ENCODE measurements at places on chromosomes 7 and 10.

DNA sequence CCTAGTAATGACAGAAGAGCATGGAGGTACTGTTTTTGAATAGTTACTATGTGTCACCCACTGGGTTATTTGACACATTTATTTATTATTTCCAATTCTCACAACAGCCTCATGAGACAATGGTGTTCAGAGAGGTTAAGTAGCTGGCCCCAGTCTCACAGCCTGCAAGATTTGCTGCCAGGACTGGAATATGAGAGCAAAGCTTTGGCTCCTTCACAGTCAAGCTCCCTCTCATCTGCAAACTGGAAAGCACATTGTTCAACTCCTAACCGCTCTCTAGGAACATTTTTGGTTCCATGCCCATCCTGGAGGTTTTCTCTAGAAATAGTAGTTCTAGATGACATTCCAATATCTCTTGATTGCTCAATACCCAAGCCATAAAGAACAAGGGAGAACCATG lies 75.5 kb upstream of the CXCL12 start:
- no peak for DNase-seq

- no peak for DNase-seq
Measured at GRCh38 chr10:118687472-118687871, 67.3 kb downstream of the CACUL1 start.

- no peak for DNase-seq
Measured at GRCh38 chr10:129935102-129935866, 28.8 kb downstream of the EBF3 start.

DNA sequence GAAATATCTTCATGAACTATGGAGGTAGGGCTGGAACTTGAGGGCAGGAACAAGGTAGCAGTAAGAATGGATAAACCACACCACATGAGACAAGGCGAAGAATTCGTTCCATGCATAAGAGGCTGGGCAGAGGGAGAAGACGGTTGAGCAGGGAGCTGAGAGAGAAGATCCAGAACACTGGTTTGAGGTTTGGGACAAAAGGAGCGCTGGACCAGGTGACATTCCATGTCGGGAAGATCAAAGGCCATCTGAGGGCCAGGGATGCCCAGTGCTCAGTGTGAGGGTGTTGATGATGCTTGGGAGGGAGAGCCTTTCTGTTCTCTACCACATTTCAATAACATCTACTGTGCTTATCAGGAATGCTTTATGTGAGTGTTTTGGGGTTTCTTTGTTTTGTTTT lies 52.8 kb downstream of the WIPF3 start:
- DNase-seq = no peak

DNA sequence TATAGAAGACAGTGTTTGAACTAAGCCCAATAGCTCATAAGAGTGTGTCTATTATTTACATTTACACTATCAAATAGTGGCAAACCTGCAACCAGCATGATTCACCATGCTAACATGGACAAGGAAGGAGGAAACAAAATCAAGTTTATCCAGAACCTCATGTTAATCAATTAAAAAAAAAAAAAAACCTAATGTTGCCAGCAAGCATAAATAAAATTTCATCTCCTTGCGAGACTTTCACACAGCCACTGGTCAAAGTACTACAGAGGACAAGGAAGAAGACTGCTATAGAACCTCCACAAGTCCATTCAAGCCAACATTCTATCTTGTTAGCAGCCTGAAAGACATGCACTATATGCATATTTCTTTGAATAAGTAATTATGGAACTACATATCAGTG lies 9.7 kb downstream of the TM9SF3 start:
- no peak for DNase-seq

DNA sequence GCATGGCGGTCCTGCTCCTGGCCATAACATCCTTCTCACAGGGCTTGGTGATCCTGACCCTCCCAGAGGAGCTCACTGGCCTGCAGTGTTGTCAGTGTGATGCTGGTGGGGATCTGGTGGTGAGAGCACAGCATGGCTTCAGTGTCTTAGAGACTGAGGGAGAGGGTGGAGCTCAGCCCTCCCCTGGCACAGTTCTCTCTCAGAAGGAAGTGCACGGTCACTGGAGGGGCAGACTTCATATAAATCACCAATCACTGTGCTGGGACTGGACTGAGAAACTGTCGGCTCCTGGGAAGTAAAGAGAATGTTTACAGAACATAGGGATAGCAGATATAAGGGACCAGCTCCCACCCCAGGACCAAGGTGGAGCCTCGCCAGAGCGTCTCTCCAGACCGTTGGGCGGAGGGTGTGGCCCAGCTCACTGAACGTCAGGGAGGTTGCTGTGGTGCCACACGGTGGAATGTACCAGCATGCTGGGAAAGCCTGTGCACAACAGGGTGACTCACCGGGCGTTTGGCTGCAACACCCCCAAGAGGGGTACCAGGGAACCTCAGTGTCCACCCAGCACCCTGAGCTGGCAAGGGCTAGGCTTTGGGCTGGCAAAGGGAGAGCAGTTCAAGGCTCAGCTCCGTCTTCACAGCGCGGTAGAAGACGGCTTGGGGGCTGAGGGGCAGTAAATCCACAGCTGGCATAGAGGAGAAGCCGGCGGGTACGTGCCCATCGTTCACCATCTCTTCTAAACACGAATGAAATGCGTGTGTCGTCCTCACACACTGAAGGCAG lies 8.8 kb upstream of the GET4 start:
- DNase-seq = no peak

DNA sequence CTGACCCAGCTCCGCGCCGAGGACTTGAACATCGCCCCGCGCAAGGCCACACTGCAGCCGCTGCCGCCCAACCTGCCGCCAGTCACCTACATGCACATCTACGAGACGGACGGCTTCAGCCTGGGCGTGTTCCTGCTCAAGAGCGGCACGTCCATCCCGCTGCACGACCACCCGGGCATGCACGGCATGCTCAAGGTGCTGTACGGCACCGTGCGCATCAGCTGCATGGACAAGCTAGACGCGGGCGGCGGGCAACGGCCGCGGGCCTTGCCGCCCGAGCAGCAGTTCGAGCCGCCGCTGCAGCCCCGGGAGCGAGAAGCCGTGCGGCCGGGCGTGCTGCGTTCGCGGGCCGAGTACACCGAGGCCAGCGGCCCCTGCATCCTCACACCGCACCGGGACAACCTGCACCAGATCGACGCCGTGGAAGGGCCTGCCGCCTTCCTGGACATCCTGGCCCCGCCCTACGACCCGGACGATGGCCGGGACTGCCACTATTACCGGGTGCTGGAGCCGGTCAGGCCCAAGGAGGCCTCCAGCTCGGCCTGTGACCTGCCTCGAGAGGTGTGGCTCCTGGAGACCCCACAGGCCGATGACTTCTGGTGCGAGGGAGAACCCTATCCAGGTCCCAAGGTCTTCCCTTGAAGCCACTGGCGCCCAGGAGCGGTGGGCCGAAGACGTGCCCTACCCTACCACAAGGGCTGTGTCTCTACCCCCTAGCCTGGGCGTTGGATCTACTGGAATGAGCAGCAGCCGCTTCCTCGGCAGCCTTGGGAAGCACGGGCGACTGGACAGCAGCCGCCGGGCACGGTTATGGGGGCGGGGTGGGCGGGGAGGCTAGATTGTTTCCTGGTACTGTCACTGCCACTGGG lies 945 bp downstream of the ADO start:
- no peak for DNase-seq

DNA sequence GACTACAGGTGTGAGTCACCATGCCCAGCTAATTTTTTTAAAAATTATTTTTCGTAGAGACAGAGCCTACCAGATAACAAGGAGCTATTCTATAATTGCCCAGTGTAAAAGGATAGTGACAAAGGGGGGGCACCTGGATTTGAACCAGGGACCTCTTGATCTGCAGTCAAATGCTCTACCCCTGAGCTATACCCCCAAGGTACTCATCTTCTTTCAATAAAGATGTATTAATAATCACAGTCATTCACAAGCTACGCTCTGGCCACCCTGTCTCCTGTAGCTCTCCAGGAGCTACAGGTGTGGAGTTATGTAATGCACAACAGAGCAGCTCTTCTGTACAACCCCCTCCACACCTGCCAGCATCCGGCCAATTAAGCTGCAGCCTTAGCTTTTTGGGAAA lies 83.5 kb downstream of the ZNF777 start:
- no peak for DNase-seq

DNA sequence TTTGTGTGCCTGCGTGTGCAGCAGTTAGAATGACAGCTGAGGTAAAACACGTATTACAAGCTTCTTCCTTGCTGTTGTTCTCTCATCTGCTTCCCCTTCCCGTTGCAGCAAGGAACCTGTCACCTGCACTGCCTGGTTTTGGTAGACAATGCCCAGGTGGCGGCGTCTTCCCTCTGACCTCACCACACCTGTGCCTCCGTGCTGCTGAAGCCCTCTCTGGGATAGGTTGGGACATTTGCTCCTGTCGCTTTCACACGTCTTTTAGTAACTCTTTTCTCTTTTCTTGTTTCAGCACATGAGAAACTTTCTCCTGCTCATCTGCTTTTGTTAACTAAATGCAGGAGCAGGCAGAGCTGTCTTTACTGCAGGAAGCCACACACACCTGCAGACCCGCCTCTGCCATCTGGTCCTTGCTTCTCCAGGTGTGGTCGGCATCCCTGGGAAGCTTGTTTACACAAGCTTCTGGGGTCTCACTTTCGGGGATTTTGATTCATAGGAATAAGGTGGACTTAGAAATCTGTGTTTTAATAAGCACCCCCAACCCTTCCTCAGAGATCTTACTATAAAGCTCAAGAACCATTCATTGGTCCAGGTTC lies 60.7 kb upstream of the EXOC6 start:
- no peak for DNase-seq

GRCh38 chr7:47256016-47256415 lies 325.9 kb downstream of the TNS3 start:
- no peak for DNase-seq

DNA sequence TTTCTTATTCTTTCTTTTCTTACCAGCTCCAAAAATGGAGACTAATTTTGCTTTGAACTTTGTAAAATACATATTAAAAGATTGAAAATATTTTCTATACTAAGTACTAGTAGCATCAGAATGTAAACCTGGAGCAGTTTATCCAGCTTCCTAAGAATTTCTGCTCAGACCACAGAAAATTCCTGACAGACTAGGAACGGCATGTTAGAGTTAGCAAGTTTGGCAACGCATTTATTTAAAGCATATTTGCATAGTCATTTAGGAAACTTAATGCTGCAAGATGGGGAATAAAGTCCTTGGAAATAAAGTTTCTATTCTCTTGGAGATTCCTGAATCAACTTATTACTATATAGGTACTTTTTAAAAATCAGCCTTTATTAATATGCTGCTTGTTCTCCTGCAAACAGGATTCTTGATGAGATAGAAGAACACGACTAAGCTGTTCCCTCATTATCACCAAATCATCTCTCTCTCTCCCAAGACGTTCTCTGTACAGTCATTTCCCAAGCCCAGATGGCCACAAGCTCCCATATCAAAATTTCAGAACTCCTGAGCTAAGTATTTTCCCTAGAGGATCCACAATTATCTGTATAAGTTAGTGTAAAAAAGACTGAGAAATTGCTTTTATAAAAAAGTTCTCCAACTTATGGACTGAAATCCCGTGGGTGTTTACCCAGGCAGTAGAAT lies 305.8 kb upstream of the NEBL start:
- no peak for DNase-seq

- no peak for DNase-seq
Measured at GRCh38 chr10:51119441-51119840, 45.2 kb downstream of the PRKG1 start.

- DNase-seq = no peak
Measured at GRCh38 chr7:159027789-159028507, 116.7 kb downstream of the VIPR2 start.

DNA sequence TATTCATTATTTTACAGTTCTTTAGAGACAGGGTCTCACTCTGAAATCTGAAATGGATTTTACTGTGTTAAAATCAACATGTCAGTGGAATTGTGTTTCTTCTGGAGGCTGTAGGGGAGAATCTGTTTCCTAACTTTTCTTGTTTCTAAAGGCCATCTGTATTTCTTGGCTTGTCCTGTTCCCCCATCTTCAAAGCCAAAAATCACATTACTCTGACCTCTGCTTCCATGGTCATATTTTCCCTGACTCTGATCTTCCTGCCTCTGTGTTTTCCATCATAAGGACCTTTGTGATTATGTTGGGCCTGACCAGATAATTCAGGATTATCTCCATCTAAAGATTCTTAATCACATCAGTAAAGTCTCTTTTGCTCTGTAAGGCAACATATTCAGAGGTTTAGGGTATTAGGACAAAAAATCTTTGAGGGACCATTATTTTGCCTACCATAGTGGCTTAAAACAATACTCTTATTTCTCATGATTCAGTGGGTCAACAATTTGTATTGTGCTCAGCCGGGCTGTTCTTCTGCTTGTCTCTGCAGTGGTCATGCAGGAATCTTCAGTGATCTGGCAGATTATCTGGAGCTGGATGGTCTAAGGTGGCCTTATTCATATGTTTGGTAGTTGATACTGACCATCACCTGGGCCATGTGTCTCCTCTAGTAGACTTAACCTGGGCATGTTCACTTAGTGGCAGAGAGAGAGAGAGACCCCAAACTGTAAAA lies 5.7 kb downstream of the ANLN start:
- DNase-seq = no peak

DNA sequence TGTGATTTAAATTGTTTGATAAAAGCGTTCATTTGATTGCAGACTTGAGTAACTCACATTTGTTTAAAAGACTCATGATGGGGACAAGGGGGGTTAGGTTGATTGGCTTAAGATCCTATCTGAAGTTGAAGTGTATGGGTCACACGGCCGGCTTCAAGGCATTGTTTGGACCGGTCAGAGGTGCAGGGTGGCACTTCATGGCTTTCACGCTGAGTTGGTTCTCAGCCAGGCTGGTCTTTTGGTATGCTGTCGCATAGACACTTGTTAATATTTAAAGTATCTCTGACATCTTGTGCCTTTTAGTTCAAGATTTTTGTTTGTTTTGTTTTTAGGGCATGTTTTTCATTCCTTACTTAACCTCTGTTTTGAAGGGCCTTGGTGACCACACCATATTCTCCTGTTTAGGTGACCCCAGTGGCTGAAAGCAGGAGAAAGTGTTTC lies 58.1 kb downstream of the CCNY start:
- no peak for DNase-seq

GRCh38 chr10:71367271-71367670 lies 29.4 kb upstream of the CDH23 start:
- DNase-seq = no peak

- DNase-seq = peak; percentile 71
Measured at GRCh38 chr7:77467408-77467807, 51.3 kb upstream of the GSAP start.
